ENCODE measurements at places on chromosomes 4 and X. TPM values are rescaled to one million over a fixed set of nuclear protein-coding genes. Genes with fewer than 3 reads are reported as not detected.

DNA sequence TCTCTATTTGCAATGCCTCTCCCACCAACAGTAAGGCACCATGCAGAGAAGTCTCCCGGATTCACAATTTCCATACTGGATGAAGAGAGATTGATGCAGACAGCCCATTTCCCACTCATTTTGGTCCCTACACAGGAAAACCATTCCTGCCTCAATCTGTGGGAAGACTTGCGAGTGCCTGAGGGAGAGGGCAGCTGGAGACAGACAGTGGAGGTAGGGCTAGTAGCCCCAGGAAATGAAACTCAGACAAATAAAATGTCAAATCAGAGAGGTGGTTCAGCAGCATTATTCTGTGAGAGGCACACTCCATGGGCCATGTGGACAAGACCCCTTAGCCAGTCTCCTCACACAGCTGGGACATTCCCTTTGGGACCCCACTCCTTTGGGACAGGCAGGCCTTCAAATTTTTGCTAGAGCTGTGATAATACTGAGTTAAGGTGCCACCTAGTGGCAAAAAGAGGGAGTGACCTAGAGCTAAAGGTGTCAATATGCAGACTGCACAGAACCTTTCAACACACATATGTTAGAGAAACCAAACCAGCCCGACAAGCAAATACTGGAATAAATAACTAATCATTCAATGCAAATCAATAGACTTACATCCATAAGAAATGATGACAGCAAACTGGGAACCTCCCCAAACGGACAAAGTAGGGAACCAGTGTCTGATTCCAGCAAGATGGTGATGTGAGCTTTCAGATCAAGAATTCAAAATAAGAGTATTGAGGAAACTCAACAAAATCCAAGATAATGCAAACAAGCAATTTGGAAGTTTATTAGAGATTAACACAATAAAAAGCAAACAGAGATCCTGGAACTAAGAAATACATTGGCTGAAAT is 1865.3 kb upstream of the AGA start:
- DNase-seq = no peak
- no peak overlapping the region for H3K4me3 ChIP-seq
- H3K27ac ChIP-seq = no peak overlapping the region

DNA sequence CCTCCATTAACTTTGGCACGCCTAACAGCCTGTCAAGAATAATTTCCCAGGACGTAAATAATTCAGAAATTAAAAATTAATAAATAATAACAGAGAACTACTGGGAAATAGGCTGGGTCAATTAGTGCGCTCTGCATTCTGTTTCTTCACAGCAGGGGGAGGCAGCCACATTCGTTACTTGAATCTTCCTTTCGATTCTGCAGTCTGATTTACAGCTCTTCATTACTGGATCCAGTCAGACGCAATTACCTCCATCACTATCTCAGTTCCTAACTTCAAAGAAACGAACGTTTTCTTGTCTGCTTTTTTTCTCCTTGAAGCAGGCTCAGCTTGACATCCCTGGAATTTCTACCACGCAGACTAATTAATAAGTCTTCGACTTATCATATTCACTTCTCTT is 9.0 kb upstream of the RPL34 start:
- H3K4me1 ChIP-seq = no peaks in the 10 kb centered on the region
- peaks cover 11% of the 10 kb centered on the region for H3K36me3 ChIP-seq
- DNase-seq = no peak
- no peak overlapping the region for H3K4me3 ChIP-seq
- no peak overlapping the region for H3K27ac ChIP-seq

DNA sequence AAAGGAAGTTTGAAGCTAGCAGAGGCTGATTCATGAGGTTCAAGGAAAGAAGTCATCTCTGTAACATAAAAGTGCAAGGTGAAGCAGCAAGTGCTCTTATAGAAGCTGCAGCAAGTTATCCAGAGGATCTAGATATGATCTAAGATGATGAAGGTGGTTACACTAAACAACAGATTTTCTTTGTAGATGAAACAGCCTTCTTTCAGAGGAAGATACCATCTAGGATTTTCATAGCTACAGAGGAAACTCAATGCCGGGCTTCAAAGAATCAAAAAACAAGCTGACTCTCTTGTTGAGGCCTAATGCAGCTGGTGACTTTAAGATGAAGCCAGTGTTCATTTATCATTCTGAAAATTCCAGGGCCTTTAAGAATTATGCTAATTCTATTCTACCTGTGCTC is 28.8 kb downstream of the NR0B1 start:
- H3K4me3 ChIP-seq = no peak overlapping the region
- no peaks in the 10 kb centered on the region for H3K36me3 ChIP-seq
- DNase-seq = no peak
- no peak overlapping the region for H3K27ac ChIP-seq
- H3K4me1 ChIP-seq = no peaks in the 10 kb centered on the region
- H3K27me3 ChIP-seq = no peaks in the 10 kb centered on the region

- H3K36me3 ChIP-seq = no peaks in the 10 kb centered on the region
- H3K27ac ChIP-seq = no peak overlapping the region
- no peak overlapping the region for H3K4me3 ChIP-seq
- H3K27me3 ChIP-seq = peaks cover 2% of the 10 kb centered on the region
- H3K4me1 ChIP-seq = no peaks in the 10 kb centered on the region
Measured at GRCh38 chrX:133530960-133531359, 115.7 kb upstream of the GPC4 start.

GRCh38 chr4:101031971-101032370 is 315.4 kb downstream of the PPP3CA start:
- H3K4me3 ChIP-seq = no peak overlapping the region
- no peaks in the 10 kb centered on the region for H3K27me3 ChIP-seq
- H3K27ac ChIP-seq = no peak overlapping the region
- no peak for DNase-seq
- no peaks in the 10 kb centered on the region for H3K36me3 ChIP-seq
- H3K4me1 ChIP-seq = peaks cover 24% of the 10 kb centered on the region

- no peaks in the 10 kb centered on the region for H3K4me1 ChIP-seq
- H3K27me3 ChIP-seq = peaks cover 15% of the 10 kb centered on the region
- no peaks in the 10 kb centered on the region for H3K36me3 ChIP-seq
- DNase-seq = no peak
- no peak overlapping the region for H3K4me3 ChIP-seq
Measured at GRCh38 chr4:174340714-174341113, 57.0 kb downstream of the CEP44 start.

DNA sequence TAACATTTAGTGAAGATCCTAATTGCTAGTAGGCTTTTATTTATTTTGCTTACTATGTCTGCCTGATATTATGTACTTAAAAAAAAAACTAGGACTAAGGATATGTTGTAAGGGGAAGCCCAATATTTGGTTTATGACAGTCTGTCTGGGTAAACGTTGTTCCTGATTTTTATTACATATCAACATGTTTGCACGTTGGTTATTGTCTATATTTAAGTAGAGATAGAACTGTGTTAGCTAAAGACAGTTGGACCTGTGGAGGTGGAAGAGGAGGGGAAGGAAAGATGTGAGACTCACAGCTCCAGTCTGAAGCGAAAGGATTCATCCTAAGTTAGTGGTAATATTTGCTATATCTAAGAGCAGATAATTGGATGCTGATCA is 90.3 kb downstream of the TMEM131L start:
- H3K36me3 ChIP-seq = peaks cover 26% of the 10 kb centered on the region
- no peak for DNase-seq
- no peak overlapping the region for H3K27ac ChIP-seq
- H3K4me1 ChIP-seq = peaks cover 20% of the 10 kb centered on the region

GRCh38 chrX:78661836-78662235 is 2.7 kb upstream of the RTL3 start:
- no peak overlapping the region for H3K27ac ChIP-seq
- no peak overlapping the region for H3K4me3 ChIP-seq
- peaks cover 26% of the 10 kb centered on the region for H3K4me1 ChIP-seq
- DNase-seq = no peak
- peaks cover 9% of the 10 kb centered on the region for H3K27me3 ChIP-seq
- H3K36me3 ChIP-seq = no peaks in the 10 kb centered on the region

GRCh38 chr4:36351082-36351666 is 69.8 kb downstream of the DTHD1 start:
- peak; percentile 85 for DNase-seq
- H3K36me3 ChIP-seq = peaks cover 3% of the 10 kb centered on the region

GRCh38 chrX:37684973-37685372 is 618 bp upstream of the XK start:
- no peak overlapping the region for H3K27ac ChIP-seq
- no peak for DNase-seq
- H3K4me3 ChIP-seq = peak overlapping the region; percentile 39
- no peaks in the 10 kb centered on the region for H3K4me1 ChIP-seq
- H3K27me3 ChIP-seq = peaks cover 6% of the 10 kb centered on the region

DNA sequence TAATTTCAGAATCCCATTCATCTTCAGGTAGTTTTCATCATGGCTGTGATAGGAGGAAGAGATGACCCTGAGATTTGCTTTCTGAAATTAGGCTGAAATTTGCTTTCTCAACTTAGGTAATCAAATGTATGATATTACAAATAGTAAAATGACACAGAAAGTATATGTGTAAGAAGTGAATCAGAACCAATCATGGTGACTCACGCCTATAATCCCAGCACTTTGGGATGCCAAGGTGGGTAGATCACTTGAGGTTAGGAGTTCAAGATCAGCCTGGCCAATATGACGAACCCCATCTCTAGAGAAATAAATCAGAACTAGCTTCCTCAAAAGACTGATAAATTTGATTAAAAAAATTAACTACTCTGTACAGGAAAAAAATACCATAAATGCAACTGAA is 555.4 kb downstream of the STPG2 start:
- no peak overlapping the region for H3K4me3 ChIP-seq
- H3K27me3 ChIP-seq = no peaks in the 10 kb centered on the region
- no peak for DNase-seq

- no peak for DNase-seq
- no peaks in the 10 kb centered on the region for H3K4me1 ChIP-seq
- peaks cover 13% of the 10 kb centered on the region for H3K27me3 ChIP-seq
- no peak overlapping the region for H3K27ac ChIP-seq
- no peaks in the 10 kb centered on the region for H3K36me3 ChIP-seq
- H3K4me3 ChIP-seq = no peak overlapping the region
Measured at GRCh38 chrX:132187451-132187850, 31.8 kb downstream of the RAP2C start.

DNA sequence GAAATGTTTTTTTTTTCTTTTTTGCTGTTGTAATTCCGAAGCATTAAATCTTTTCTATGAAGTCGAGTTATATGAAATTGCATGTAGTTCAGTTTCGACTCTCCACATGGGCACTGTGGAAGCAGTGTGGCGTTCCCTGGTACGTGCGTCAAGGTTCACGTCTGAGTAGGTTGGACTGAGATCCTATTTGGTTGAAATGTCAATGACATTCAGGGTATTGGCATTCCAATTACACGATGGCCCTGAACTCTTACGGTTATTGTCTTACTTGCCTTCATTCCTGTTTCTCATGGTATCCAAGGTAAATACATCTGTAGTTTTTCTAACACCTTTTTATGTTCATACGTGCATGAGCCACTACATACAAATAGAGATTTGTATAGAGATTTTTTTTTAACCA is 128.8 kb downstream of the SORBS2 start:
- peaks cover 4% of the 10 kb centered on the region for H3K27me3 ChIP-seq
- H3K36me3 ChIP-seq = no peaks in the 10 kb centered on the region
- H3K4me3 ChIP-seq = no peak overlapping the region
- H3K4me1 ChIP-seq = no peaks in the 10 kb centered on the region
- no peak overlapping the region for H3K27ac ChIP-seq
- no peak for DNase-seq

GRCh38 chrX:68196939-68197791 is 236.1 kb downstream of the OPHN1 start:
- no peak for DNase-seq
- H3K36me3 ChIP-seq = no peaks in the 10 kb centered on the region
- peaks cover 18% of the 10 kb centered on the region for H3K27me3 ChIP-seq
- no peaks in the 10 kb centered on the region for H3K4me1 ChIP-seq

- no peak for DNase-seq
- H3K4me1 ChIP-seq = no peaks in the 10 kb centered on the region
- peaks cover 12% of the 10 kb centered on the region for H3K36me3 ChIP-seq
- H3K27ac ChIP-seq = no peak overlapping the region
Measured at GRCh38 chr4:187780070-187780469, 215.5 kb upstream of the ZFP42 start.

DNA sequence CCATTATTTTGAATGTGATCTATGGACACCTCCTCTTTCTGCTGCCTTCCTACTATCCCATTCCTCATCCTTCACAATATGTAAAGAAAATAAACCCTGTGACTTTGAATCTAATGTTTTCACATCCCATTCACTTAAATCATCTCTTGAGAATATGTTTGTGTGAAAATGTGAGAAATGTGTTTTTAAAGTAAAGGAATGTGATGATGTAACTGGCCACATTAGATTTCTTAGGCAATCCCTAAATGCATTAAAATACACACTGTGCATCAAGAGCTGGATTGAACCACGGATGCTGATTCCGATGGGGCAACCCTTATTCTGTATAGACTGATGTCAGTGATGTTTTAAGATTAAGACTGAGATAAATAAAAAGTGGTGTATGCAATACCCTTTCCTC is 558.9 kb upstream of the TENM3 start:
- DNase-seq = no peak
- H3K27ac ChIP-seq = no peak overlapping the region
- no peaks in the 10 kb centered on the region for H3K36me3 ChIP-seq
- no peaks in the 10 kb centered on the region for H3K27me3 ChIP-seq
- H3K4me1 ChIP-seq = no peaks in the 10 kb centered on the region

- no peak overlapping the region for H3K27ac ChIP-seq
- DNase-seq = no peak
- H3K27me3 ChIP-seq = peaks cover 11% of the 10 kb centered on the region
- H3K4me1 ChIP-seq = peaks cover 3% of the 10 kb centered on the region
- H3K36me3 ChIP-seq = no peaks in the 10 kb centered on the region
Measured at GRCh38 chrX:153526042-153526441, 8.6 kb downstream of the ATP2B3 start.

Gene SOWAHD
- total RNA-seq = not detected

Gene TMSB15C
- total RNA-seq = 2.0 TPM

Gene KIT
- total RNA-seq = 0.78 TPM

Gene NPY1R
- not detected for total RNA-seq

Gene LPAR4
- not detected for total RNA-seq

All from natural killer cell treated with Interleukin-12 subunit alpha and Interleukin-12 subunit beta and Interleukin-15 and Interleukin-18, amount 100 ng/mL, for 72 hours (primary cell).